ENCODE measurements at places on chromosomes 6 and 20.
A peak's percentile ranks its signal among the peaks of the same experiment; 100 is the strongest.

- DNase-seq = no peak
Measured at GRCh38 chr6:33123732-33124524, 48.1 kb downstream of the HLA-DPB1 start.

DNA sequence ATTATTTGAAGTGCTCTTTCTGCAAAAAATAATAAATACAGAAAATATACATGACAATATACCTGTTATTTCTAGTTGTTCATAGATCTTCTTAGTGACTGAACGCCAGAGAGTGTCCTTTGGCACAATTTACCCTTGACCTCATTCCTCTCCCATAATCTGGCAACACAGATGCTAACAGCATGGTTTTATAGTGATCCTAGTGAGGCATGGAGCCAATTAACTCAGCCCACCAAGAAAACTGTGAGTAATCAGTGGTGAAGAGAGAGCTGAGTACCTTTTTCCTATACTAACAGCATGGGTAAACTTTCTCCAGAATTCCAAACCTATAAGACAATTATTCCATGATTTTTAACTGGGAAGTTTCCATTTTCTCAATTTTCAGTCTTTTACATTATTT lies 61.0 kb downstream of the VGLL2 start:
- no peak for DNase-seq

- no peak for DNase-seq
Measured at GRCh38 chr6:167293088-167293589, 2.0 kb downstream of the UNC93A start.

DNA sequence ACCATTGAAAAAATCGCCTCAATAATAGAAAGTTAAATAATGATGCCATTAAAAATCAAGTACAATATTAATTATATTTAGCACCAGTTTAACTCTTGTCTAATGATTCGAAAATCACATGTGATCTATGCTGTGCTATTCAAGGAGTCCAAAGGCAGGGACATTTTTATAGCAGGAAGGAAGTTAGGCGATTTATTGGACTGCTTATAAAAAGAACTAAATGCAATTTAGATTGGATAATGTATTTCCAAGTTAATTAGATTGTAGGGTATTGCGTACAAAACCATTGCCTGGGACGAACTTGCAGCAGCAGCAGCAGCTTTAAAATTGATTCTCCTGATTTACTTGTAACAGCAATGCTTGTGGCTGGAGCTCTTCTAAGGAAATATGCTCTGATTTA lies 87.4 kb upstream of the TMEM181 start:
- no peak for DNase-seq

DNA sequence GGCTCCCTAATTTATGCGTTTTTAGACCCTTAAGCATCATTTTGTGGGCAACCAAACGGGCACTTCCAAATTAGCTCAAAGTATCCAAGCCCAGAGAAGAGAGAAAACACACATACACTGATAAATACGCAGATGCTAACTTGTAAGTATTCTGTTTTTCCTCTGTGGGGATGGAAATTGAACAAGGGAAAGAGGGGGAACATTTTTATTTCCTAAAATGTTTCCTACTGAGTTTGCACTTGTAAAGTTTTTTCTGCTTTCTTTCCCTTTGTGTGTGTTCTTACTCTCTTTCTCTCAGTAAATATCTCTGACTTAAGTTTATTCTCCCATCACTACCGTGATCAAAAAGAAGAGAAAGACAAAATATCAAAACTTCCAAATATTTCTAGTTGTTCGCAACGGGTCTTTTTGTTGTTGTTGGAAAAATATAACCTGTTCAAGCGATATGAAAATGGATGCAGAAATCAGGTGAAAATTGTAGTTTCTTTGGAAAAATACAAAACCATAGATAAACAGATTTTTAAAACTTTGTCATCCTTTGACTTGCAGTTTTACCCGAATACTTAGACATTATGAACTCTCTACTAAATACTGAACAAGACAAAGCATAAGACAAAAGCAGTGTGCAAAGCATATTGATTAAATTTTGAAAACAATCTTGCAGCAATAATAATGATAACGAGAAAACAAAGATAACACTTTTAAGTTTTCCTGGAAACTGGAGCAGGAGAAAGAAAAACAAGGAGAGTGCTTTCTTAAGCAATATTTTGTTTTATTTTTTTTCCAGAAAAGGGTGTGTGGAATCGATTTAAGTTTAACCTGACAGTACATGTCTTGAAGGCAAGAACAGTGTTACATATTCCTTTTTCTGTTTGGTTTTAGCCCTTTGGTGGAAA lies 1.0 kb upstream of the NKX2-4 start:
- DNase-seq = no peak

DNA sequence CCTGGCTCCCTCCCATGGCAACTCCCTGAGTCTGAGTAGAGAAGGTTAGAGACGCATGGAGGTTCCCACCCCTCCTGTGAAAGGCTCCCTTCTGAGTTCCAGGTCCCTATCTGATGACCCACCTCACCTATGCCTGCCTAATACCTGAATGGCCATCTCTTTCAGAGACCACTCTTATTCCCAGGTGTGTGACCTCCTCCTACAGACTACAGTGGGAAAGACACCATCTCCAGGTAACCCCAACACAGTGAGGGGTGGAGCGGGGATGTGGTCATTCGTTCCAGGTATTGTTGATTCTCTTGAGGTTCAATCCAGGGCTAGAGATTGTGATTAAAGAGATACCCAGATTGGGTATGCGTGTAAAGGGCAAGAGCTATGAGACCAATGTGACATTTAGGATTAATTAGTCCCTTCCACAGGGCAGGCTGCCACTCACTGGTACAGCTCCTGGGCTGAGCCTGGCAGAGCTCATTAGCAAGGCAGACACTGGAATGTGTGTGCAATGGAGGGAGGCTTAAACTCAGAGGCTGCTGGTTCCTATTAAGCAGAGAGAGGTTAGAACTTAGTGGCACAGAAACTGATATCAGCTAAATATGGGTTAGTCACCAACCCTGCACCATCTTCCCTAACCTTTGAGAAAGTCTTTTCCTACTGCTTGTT lies 46.5 kb upstream of the IER3 start:
- DNase-seq = no peak

DNA sequence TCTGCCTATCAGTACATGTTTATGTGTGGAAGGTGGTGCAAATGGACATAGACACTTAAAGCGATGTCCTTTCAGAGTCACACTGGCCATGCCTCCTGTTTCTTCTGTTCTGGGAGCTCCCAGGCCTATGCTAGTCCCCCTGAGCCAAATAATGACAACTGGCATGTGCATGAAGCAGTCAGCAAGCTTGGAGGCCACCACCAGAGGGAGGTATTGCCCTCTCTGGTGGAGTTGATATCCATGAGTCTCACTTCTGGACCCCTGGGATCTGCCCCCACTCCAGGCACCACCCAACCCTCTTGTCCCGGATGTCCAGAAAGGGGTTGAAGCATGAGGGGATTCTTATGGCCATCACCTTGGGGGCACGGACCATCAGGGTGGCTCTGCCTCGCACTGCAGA lies 172.2 kb downstream of the AIG1 start:
- no peak for DNase-seq

DNA sequence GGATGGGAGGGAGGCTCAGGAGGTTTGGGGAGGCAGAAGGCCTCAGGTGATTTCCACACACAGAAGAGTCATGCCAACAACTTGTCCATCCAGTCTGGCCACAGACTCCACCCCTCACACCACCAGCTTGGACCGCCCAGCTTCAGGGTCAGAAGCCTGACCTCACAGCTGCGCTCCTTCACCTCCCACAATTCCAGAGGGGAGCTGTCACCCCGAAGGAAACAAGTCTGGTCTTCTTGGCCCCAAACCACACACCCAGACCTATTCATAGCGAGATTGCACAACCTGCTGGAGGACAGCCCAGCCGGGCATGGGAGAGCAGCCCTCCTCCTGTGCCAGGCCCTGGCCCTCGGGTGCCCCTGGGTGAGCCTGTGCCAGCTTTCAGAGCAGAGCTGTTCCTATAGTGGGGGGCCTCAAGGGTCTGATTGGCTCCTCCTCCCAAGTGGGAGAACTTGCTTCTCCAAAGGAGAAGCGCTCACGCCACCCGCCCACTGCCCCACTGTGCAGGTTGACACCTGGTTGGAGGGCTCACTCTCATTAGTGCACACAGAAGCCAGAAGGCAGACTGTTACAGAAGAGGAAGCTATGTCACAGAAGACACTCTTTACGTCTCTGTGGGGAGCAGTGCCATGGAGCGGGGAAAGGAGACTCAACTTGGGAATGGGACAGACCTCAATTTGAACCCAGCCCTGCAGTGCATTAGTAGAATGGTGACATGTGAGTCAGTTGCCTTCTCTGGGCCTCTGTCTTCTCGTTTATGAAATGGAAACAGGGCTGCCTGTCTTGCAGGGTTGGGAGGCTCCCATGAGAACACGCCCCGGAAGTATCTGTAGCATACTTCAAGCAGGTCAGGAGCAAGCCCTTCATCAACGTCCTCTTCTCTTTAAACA lies 128.8 kb downstream of the FOXO3 start:
- DNase-seq = no peak

DNA sequence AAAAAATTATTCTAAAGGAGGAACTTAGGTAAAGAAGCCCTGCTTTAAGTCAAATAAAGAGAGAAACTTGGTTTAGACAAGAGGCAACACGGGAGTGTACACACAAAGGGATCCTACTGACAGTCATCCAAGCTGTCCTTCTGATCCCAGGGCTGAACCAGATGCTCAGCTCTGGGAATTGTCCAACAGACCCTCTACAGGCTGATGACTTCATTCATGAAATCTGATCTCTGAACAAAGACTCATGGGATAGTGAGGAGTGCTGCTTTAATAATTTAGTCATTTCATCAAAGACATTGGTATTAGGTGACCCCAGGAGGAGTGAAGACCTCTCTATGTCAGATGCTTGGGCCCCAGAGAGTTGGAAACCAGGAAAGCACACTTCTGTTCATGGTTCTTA lies 65.6 kb upstream of the ARMH2 start:
- DNase-seq = no peak

GRCh38 chr20:50645253-50646068 lies 45.9 kb downstream of the RIPOR3 start:
- no peak for DNase-seq

- DNase-seq = no peak
Measured at GRCh38 chr6:139533171-139533570, 158.7 kb upstream of the CITED2 start.

GRCh38 chr6:13331516-13332348 lies 3.4 kb upstream of the TBC1D7 start:
- DNase-seq = no peak

DNA sequence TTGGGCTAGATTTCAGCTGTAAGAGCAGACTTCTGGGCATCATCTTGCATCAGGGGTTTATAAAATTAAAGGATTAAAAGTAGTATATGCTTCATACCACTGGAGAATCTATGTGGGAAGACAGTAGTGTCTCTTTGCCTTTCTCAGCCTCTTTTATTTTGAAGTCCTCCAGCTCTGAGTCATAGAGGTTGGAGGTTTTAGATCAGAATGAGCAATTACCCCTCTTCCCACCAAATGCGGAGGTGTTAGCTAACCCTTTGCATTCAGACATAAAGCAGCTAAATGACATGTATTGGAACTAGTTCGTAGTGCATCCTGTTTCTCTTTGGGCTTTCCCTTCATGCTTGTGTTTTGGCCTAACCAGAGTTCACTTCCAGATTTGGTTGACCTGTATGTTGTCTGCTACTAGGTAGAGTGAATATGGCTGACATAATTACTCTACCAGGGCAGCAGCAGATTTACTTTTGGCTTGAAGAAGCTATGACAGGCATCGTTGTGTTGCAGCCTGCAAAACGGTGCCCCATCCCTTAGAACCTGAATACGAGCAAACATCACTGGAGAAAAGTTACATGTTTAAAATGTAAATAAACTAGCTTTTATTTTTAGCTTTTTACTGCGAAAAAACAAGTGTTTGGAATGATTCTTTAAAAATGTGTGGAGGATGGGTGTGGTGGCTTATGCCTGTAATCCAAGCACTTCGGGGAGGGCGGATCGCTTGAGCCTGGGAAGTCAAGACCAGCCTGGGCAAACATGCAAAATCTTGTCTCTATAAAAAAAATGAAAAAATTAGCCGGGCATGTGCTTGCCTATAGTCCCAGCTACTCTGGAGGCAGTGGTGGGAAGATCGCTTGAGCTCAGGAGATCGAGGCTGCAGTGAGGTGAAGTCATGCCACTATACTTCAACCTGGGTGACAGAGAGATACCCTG lies 82.2 kb downstream of the MYO6 start:
- DNase-seq = no peak

DNA sequence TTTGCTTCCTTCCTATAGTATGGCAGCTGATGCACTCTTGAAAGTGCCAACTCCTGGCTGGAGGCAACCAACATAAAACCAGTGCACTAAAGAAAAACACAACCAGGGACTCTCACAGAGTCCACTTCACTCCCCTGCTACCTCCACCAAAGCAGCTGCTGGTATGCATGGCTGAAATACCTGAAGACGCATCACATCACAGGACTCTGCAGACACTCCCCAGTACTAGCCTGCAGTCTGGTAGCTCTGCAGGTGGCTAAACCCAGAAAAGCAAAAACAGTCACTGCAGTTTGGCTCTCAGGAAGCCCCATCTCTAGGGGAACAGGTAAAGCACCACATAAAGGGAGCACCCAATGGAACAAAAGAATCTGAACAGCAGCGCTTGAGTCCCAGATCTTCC lies 473.0 kb upstream of the SPTLC3 start:
- no peak for DNase-seq

DNA sequence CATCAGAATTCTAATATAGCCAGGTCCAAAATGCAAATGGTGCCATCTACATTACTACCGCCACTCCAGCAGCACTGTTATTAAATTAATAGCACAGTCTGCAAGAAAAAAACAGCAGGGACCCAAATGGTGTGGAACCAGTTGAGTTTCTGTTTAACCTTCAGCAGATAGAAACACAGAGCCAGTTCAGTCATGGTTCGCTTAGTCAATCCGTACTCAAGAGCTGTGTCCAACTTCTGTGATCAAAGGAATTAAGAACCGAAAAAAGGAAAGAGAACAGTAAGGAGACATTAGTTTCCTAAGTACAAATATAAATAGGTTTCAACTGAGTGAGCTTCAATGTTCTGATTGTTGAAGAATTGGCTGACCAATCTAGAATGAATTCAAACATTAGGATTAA lies 107.7 kb downstream of the TRDN start:
- no peak for DNase-seq

DNA sequence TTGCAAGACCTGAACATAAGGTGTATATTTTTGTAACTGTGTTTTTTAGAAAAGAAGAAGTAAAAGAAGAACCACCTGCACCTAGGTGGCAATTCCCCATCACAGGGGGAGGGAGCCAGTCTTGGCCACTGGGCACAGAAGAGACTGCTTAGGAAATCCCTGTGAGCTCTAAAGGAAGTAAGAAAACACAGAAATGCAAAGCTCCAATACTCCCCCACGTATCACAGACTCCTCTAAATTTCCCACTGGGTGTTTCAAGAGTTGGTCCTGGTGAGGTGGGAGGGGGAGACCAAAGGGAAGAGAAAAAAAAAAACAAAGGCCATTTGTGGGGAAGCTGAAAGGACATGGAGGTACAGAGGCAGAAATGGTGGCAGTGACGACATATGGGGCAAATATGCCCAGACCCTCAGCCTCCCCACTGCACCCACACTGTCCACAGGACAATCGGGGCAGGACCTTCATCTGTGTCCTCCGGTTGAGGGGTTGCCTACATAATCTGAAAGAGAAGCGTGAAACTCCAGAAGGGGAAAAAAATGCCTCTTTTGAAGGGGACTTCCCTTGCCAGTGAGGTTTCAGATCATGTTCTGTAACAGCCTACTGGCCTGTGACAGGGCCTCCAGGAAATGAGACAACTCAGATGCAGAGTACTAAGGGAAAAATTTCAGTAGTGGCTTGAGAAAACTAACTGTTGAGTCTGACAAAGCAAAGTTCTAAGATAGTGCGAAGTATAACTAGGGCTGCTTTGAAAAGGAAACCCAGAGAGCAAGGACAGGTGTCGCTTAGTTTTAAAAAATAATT lies 226.2 kb upstream of the MARCKS start:
- DNase-seq = peak; percentile 36

Data from activated CD4-positive, CD25-positive, alpha-beta regulatory T cell treated with anti-CD3 and anti-CD28 coated beads, Interleukin-2, amount 50 U/mL, for 72 hours (primary cell).